ENCODE measurements at places on chromosomes 4 and X.

GRCh38 chr4:154622598-154622997 lies 10.1 kb upstream of the FGG start:
- no peak for DNase-seq

DNA sequence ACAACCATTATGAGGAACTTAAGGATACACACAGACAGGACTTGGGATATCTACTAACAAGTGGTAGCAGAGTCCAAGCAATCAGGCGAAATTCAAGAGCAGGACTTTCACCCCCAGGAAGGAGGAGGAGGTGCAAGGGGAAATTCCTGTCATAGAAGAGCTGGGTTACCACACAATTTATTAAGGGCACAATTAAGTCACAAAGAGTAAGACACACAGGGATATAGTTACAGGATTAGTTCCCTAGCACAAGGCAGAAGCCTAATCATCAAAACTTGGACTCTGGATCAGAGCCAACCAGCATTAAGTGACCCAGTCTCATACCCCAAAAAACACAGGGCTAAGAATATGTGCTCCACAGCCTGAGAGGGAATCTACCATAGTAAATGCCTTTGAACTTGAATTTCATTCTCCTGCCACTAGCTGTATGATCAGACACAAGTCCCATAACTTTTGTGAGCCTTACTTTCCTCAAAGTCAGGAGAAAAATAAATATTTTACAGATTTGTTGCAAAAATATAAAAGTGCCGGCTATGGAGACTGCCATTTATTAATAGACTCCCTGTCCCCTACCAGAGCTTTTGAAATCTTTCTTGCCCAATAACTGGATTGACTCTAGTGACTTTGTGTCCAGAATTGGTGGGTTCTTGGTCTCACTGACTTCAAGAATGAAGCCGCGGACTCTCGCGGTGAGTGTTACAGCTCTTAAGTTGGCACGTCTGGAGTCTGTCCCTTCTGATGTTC lies 87.0 kb downstream of the SYNPO2 start:
- no peak for DNase-seq

DNA sequence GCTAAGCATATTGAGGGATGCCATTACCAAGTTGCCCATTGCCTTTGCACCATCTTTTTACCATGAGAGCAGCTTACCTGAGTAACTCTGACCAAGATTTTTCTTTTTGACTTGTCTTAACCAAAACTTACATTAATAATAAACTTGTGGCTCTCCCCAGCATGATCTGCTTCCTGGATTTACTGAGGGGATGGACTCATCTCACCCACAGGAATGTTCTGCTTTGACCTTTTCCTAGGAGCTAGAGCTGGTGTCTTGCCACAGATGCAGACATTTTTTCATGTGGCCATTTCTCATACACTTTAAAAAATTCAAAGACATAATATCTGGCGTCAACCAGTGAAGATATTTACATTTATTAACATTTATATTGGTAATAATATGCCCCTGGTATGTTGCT lies 79.2 kb upstream of the EFHC2 start:
- DNase-seq, result no peak

DNA sequence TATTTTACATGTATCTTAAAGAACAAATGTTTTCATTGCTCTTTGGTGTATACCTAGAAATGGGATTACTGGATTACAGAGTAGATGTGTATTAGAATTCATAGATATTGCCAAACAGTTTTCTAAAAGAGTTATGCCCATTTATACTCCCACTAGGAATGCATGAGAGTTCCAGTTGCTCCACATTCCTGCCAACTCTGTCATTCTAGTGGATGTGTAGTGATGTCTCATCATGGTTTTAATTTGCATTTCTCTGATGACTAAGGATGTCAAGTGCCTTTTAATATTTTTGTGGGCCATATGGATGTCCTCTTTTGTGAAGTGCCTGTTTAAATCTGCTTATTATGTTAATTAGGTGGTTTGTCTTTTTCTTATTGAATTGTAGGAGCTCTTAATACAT lies 65.6 kb upstream of the BMP2K start:
- DNase-seq, result no peak

DNA sequence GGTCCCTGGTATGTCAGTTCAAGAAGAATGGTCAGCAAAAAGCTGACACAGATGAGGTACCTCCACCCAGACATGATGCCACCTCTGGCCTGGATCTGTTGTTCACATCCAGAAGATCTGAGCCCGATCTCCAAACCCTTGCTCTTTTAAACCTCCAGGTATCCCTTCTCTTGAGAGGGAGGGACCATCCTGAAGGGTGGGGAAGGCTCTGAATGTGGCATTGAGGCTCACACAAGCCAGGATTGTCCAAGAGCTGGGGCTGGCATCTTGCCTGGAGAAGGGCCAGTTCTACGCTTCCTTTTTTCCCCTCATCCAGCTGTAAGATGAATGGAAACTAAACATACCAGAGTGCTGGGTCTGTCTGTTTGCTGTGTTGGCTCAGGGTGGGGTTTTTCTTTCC lies at the start of gene ITIH6:
Gene ITIH6, minus strand, starts transcription at position 119 of the 400 bp plus-strand sequence. Its CDS starts 45 bp downstream, at position 74.
- no peak for DNase-seq

GRCh38 chr4:66266035-66266434 lies 595.7 kb upstream of the EPHA5 start:
- no peak for DNase-seq

Measured in amygdala (tissue), 56 donors.